ENCODE measurements at places on chromosomes 12 and 14.
A peak's percentile ranks its signal among the peaks of the same experiment; 100 is the strongest.

DNA sequence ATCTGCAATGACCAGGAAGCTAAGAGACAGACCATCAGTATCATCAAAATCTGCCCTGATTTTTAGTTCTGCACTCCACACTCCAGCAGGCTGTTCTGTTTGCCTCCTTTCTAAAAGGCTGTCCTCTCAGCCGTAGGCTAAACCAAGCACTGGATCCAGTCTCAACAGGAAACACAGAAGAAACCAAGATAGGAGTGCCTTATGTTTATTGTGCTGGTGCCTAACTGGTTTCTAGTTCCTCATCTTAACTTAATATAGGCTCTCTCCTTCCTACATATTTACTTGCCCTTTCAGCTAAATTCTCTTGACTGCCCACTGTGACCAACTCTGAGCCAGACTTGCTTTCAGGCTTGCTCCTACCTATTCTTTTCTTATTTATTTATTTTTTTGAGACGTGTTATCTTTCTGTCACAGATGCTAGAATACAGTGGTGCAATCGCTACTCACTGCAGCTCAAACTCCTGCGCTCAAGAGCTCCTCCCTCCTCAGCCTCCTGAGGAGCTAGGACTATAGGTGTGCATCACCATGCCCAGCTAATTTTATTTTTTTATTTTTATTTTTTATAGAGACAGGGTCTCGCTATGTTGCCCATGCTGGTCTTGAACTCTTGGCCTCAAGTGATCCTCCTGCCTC lies 30.8 kb downstream of the GALNT4 start:
- DNase-seq: no peak

- no peak for DNase-seq
Observed at GRCh38 chr14:52987514-52987913, 36.7 kb upstream of the FERMT2 start.

DNA sequence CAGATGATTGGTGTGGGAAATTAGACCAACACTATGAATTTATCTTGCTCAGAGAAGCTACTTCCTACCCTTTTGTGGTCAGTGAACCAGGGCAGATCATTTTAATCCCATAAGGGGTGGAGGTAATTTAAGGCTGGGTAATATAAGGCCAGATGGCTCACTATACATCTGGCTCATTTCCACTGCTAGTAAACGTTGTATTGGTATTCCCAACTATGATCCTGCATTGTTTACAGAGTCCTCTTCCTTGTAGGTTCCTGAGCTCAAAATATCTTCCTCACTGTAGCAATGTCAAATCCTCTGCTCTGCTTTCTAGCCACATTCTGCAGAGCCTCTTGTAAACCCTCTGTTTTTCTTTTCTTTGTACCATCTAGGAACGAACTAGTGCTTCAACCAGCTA lies 93.0 kb upstream of the MGAT4C start:
- DNase-seq: no peak

DNA sequence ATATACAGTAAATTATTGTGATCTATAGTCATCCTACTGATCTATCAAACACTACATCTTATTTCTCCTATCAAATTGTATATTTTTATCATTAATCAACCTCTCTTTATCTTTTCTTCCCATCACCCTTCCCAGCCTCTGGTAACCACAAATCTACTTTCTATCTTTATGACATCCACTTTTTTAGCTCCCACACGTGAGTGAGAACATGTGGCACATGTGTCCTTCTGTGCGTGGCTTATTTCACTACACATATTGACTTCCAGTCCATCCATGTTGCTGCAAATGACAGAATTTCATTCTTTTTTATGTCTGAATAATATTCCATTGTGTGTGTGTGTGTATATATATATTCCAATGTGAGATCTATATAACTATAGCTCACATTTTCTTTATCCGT lies 67.8 kb upstream of the TBX5 start:
- no peak for DNase-seq

DNA sequence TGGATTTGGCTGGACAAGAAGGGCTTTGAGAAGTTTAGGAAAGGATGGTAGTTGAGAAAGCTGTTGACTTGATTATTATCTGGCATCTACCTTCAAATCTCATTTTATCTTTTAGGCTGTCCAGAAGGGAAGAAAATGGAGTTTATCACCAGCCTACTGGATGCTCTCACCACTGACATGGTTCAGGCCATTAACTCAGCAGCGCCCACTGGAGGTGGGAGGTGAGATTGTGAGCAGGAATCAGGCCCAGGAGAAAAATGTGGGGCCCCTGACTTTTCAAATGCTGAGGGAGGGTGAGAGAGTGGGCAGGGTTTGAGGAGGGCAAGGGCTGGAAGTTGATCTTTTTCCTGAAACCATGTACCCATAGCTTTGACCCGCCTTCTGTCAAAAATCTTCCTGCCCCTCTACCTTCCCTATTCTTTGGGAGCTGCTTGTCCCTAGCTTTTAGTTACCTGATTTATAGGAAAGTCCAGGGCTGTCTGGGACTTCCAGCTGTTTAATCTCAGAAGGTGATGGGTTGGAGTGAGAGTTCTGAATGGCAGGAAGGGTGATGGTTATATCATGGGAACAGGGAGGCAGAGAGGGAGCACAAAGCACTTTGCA lies 134.2 kb downstream of the SMOC1 start:
- no peak for DNase-seq

DNA sequence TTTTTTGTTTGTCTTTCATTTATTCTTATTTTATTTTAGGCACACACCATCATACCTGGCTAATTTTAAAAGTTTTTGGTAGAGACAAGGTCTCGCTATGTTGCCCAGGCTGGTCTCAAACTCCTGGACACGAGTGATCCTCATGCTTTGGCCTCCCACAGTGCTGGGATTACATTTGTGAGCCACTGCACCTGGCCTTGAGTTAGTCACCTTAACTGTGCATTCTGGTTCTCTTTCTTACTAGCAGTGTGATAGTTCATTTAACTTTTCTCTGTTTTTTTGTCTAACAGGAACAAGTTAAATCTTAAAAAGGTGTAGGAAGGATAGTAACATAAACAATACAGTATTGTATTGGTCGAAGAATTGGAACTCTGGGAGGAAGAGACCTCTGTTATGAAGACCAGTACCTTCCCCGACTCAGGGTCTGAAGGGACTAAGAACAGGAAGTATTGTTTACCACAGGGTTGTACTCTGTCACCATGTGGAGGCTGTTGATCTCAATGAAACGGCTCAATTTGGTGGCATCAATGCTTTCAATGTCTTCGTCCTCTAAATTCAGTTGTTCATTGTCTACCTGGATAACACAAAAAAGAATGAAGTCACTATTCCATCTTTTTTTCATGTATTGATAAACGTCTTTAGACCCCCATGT lies 17.7 kb downstream of the ERP27 start:
- DNase-seq: no peak

DNA sequence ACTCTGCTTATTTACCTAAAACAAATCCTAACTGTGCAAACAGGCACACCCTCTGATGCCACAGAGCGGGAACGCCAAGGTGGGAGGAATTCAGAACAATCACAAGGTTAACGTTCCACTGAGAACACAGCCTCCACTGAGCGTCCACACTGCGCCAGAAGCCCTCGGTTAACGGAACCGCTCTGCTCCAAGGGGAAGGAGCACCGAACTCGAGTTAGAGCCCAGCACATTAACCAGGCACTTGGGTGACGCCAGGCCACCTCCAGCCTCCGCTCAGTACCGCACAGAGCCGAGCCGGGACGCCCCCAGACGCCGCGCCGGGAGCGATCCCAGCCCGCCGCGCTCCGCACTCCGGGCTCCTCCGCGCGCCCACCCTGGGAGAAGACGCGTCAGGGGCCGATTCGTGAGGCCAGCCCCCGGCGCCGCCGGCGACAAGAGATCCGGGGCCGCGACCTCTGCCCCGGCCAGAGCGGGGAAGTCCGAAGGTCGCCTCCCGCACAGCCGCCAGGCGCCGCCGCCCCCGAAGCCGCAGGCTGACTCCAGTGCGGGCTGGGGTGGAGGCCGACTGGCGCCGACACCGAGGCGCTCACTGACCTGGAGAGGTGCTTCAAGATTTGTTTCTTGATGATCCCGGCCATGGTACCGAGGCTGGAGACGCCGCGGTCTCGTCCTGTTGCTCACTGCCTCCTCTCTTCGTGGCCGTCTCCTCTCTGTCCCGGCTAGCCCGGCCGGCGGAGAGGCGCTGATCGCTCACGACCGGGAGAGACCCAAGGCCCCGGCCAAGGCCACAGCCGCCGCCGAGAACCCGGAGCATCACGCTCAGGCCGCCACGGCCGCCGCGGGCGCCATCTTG lies 450 bp downstream of the BLTP3B start:
- no peak for DNase-seq

DNA sequence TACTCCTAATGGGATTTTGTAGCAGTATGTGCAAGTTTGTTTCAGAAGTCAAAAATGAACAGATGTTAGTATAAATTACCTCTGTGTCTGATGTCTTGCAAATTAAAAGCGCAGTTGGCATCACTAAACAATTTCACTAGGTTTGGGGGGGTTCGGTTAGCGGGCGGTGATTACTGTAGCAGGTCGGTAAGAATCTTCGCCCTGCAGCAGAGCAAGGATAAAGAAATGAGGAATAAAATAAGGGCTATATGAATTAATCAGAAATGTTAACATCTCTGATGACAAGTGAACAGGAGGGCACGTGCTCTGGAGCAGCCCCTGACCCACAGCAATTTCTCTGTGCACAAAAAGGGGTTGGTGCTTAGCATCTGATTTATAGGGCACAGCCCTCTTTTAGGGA lies 43.6 kb upstream of the VSX2 start:
- no peak for DNase-seq

DNA sequence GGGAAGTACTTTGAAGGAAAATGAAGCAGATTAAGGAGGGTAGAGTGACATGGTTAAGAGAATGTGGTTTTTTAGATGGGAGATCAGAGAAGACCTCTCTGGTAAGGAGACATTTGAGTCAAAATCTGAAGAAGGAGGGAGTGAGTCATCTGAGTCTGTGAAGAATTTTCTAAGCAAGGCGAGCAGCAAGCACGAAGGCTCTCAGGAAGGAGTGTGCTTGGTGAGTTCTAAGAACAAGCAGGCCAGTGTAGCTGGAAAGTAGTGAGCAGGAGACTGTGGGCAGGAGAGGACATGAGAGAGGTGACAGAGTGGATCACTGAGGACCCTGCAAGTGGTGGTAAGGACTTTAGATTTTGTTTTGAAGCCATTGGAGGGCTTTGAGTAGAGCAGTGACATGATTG lies 76.3 kb upstream of the FUT8 start:
- no peak for DNase-seq

GRCh38 chr12:70418101-70418500 lies 52.0 kb downstream of the KCNMB4 start:
- DNase-seq: no peak

DNA sequence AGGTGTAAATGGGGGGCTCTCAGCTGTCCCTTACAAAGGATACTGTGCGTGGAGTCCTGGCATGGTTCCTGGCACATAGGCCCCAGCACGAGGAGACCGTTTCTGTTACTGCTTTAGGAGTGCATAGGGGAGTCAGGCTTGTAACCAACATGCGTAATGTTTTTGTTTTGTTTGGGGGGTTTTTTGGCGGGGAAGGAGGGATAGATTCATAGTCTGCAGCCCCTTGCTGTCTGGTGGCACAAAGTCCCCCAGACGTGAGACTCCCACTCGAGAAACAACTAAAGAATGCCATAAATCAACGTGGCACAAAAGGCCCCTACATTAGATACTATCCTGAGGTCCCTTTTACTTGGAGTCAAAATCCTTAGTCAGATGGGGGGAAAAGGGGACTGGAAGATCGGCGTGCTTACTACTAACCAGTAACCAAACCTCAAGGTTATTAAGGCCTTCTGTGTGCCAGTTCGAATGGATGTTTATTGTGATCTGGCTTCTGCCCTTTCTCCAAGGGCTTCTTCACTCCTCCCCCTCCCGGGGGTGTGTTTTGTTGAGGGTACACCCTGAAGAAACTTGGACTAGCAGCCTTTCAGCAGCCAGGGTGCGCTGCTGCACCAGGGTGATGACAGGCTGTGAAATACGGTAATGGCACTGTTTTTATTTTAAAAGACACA lies 874 bp downstream of the ISCU start:
- DNase-seq: peak; percentile 84

DNA sequence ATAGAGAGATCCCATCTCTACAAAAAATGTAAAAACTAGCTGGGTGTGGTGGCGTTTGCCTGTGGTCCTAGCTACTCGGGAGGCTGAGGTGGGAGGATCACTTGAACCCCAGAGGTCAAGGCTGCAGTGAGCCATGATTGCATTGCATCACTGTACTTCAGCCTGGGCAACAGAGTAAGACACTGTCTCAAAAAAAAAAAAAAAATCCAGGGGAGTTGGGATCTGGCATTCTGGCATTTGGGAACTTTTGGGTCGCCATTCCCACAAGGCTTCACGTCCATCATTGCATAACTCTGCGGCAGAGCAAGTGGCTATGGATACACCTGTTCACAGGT lies 34.7 kb upstream of the FAM181A start:
- no peak for DNase-seq
